ENCODE measurements at places on chromosomes 5 and 9.

- no peak for DNase-seq
Observed at GRCh38 chr9:121318631-121319382, 50.8 kb downstream of the GSN start.

DNA sequence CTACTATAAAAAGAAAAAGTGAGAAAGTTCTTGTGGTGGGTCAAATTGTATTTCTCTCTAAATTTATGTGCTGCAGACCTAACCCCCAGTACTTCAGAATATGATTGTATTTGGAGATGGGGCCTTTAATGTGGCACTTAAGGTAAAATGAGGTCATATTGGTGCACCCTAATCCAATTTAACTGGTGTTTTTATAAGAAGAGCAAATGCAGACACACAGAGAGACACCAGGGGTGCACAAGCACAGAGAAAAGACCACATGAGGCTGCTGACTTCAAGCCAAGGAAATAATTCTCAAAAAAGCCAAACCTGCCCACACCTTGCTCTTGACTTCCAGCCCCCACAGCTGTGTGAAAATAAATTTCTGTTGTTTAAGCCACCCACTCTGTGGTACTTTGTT lies 80.2 kb upstream of the HTR4 start:
- no peak for DNase-seq

DNA sequence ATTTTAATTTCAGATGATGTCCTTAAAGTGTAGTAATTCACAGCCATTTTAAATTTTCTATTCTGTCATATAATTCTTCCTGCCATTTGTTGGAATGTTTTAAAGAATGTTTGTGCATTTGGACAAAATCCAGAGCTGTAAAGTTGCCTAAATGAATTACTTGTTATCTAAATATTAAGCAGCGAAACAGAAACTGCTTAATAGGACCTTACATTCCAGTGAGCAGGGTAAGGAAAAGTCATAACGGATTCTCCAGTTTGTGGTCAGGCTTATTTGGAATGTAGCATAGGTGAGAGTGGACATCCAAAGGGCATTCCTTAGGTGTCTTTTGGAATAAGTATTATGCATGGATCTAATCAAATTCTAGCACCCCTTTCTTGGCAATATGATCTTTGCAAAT lies 410.4 kb upstream of the PTPRD start:
- no peak for DNase-seq

- DNase-seq: no peak
Observed at GRCh38 chr5:74839229-74839628, 27.0 kb downstream of the FAM169A start.

Data from stimulated activated CD8-positive, alpha-beta memory T cell treated with anti-CD3 and anti-CD28 coated beads, Interleukin-4, amount 100 ng/mL, for 1 hour (primary cell).